Epithelial cell of esophagus (primary cell): ENCODE measurements at places on chromosomes 13 and 19.

DNA sequence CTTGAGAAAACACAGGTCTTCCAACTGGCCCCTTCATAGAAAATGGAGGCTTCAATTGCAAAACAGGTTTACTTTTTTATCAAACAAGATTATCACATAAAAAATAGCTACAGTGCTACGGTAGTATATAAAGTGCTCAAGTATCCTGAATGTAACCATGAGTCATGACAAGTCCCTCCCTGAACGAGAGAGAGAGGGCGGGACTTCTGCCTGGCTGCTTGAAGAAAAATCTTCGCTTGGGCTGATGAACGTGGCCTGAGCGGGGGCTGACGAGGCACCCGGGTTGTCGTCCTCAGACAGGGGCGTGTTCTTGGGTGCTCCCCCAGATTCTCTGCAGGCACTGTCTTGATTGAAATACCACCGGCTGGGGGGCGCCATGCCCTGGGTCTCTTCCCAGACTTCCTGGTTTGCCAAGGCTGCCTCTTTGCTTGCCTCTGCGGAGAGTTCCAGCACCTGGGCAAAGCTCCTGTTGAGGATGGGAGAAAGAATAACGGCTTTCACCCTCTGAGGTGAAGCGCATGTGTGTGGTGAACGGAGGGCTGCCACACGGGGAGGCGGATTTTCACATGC is 23.2 kb upstream of the CPAMD8 start:
- DNase-seq: peak; percentile 75

- DNase-seq: no peak
These were observed 187.7 kb downstream of the ABCC4 start for GRCh38 chr13:95113601-95114000.

DNA sequence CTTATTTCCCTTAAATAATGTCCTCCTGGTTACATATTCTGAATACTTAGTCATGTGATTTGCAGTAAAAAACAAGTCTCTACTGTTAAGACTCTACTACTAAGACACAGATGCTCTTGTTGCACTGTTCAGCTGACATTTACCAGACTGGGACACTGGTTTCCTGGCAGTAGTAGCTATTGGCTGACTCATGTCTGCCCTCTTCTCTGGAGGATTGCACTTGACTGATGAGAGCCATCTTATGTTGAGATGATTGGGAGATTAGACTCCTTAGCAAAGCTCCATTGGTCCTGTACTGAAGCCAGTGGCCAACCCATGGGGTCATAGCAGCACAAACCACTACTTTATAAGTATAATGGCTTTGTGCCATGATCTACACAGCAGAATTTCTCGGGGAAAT is 1672.6 kb upstream of the PCDH20 start:
- no peak for DNase-seq

DNA sequence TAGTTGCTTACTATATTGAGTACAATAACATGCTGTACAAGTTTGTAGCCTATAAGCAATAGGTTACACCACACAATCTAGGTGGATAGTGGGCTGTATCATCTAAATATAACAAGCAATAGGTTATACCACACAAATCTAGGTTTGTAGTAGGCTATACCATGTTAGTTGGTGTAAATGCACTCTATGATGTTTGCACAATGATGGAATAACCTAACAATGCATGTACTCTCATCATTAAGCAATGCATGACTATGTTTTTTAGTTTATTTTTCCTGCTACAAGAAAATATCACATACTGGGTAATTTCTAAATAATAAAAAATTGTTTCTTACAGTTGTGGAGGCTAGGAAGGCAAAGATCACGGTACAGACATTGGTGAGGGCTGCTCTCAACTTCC is 262.5 kb downstream of the SLITRK6 start:
- DNase-seq: peak; percentile 54

DNA sequence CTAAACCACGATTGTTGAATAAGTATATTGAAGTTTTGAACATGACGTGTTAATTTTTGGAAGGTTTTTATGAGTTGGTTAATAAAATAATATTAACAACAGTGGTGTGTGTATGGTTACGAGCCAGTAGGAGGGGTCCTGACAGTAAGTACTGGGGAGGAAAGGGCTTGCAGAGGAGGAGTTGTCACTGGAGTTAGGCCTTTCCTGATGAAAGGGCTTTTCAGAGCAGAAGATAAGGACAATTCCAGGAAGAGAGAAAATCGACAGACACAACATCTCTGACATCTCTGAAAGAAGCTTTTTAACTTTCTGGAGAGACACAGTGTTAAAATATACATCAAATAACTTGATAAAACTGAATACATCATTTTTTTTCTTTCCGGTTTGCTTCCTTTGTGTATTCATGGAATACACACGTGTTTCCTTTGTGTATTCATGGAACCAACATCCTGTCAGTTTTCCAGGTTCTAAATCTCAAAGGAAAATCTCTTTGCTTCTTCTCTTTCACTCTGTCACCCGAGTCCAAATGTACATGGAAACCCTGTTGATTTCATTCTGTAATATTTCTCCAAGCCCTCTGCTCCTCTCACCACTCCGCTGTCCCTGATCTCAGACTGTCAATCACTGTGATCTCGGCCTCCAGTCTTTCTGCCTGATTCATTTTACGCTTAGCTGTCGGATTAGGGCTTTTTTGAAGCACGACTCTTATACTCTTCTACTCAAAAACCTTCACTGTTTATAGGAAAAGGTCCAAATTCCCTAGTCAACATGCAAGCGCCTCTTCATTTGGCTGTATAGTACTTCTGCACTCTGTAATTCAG is 374.4 kb downstream of the DLEU7 start:
- no peak for DNase-seq

- DNase-seq: no peak
These were observed 353.8 kb downstream of the DNAJC15 start for GRCh38 chr13:43377149-43377548.

GRCh38 chr19:35882114-35882832 is 13.9 kb downstream of the APLP1 start:
- peak; percentile 83 for DNase-seq

DNA sequence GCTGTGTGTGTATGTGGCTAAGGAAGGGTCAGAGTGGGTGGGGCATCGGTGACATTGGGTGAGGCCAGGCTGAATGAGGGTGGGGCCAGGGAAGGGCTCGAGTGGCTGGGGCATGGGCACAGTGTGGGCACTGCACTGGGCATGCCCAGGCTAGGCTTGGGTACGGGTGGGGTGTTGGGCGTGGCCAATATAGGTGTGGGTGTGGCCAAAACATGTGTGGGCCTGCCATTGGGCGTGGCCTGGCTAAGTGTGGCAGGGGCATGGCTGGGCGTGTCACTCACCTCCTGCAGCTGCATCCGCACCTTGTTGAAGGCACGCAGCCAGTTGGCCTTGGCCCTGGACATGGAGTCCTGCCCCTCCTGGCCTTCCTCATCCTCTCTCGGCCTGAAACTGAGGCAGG is 33.2 kb downstream of the UNC13A start:
- peak; percentile 28 for DNase-seq

DNA sequence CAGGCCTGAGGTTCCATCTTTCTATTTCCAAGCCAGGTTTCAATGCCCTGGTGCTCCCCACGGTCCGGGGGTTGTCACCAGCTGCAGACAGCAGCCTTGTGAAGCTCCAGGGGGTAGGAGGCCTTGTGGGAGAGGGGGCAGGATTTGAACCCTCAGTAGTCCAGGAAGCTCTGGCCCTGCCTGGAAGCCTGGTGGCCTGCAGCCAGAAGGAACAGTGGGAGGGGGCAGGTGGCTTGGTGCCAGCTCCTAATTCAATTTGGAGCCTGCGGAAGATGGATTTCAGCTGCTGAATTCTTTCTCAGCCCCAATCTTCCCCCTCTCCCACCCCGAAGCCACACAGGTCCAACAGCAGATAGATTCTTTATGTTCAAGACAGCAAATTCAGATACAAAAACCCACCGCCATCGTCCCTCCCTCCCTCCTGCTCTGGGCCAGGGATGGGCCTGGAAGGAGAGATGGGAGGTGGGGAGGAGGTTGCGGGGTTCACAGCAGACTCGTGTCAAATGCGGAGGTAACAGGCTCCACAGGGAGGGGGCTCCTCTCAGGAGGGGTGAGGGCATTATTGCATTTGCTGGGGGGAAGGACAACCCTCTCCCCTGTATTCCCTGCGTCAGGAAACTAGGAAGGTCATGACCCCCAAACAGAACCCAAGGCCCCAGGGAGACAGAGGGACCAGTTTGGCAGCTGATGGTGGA is 2.4 kb upstream of the PTGER1 start:
- DNase-seq: no peak

DNA sequence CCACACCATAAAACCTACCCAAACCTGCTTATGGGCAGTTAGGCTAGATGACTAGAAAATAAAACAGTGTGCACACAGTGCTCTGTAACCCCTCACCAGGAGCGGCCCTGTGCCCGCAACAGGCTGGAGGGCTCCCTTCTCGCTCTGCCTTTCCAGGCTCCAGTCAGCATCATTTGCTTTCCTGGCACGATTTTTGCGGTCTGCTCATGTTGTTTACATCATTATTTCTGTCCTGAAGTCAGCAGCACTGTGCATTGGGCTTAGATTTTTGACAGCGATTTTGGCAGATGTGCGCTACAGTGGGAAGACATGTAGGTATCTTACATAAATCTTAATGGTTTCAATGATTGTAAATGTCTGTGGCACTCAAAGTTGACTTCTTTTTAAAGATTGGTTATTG is 344.0 kb downstream of the MTUS2 start:
- DNase-seq: no peak

- no peak for DNase-seq
These were observed 81.4 kb downstream of the RNASEH2B start for GRCh38 chr13:50990818-50991506.

GRCh38 chr19:42409477-42409876 is 17.7 kb downstream of the LIPE start:
- no peak for DNase-seq

GRCh38 chr13:94160875-94161274 is 318.6 kb downstream of the DCT start:
- DNase-seq: peak; percentile 2

DNA sequence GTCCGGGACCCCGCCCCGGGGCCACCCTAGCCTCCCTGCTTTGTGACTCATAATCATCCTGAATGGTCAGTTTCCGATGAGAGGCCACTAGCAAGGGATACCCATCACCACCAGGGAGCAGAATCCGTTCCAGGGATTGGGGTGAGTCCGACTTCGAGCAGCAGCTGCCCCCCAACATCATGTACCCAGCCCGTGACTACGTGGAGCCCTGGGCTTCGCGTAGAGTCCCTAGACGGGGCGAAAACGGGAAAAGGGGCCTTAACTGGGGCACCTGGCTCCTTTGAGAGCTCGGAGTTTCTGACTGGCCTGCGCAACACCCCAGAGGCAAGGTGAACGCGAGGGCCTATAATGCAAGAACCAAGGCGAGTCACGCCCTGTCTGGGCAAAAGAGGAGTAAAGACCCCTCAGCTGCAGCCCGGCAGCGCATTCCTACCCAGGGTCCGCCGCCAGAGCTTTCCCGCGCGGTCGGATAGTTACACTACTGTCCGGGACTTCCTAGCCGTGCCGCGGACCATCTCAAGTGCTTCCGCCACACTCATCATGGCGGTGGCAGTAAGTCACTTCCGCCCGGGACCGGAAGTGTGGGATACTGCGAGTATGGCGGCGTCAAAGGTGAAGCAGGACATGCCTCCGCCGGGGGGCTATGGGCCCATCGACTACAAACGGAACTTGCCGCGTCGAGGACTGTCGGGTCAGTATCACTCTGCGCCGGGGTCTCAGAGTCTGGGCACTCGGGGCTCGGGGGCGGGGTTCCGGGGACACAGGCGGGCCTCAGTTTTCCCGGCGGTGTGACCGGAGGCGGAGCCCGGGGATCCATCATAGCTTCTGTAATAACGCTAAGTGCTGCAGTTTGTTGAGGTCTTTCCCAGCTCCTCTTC is at the start of gene NDUFA13:
Gene NDUFA13 (plus strand): TSS at position 584 of the 878 bp plus-strand sequence. CDS start 14 bp downstream, at position 598.
- peak; percentile 92 for DNase-seq

GRCh38 chr13:103614761-103615160 is 548.5 kb upstream of the SLC10A2 start:
- no peak for DNase-seq

GRCh38 chr19:6048348-6048747 is 62.0 kb downstream of the RFX2 start:
- no peak for DNase-seq

DNA sequence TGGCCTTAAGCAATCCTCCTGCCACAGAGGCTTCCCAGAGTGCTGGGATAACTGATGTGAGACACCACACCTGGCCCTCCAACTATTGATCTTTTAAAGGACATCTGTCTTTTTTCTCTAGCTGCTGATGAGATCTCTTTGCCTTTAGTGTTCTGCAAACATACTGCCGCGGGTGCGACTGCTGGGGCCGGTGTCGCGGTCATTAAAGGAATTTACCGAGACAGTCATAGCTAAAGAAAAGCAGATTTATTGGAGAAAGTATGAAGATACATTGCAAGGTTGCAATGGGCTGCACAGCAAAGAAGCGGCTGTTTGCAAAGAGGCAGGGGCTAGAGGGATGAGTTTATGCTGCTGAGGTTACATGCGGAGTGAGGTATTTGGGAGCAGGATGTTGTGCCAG is 31.2 kb upstream of the LRRC4B start:
- no peak for DNase-seq

GRCh38 chr13:29969286-29969685 is 118.9 kb upstream of the UBL3 start:
- DNase-seq: peak; percentile 10

DNA sequence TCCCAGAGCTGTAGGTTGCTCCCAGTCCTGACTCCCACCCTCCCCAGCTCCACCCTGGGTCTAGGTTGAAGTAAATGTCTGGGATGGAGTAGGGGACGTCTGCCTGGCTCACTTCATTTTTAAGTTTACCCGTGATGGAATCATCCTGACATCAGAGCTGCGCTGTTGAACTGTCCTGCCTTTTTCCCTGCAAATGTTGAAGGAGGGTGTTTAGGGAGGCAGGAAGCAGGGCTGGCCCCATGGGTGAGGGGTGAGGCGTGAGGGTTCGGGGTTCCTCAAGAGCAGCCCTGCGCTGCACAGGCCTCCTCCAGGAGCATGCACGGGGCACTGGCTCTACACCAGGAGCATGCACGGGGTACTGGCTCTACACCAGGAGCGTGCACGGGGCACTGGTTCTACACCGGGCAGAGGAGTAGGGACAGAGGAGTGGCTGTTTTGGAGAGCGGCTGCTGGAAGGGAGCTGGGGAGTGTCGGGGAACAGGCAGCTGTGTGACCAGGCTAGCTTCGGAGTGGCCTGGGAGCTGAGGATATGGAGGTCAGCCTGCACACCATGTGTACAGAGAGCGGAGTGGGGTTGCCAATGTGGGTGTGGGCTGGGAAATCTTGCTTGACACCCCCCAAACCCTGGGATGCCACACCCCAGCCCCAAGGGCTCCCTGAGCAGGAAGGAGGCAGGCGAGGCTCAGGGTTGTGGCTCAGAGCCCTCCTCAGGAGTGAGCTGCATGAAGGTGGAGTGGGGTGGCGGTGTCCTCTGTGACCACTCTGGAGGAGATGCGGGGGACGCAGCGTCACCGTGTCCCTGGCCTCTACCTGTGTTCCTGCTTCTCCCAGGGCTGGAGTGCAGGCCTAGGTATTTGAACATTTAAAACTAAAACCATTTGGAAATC is 63.3 kb downstream of the GPR12 start:
- no peak for DNase-seq

GRCh38 chr19:17957149-17957849 is 9.6 kb upstream of the KCNN1 start:
- no peak for DNase-seq

DNA sequence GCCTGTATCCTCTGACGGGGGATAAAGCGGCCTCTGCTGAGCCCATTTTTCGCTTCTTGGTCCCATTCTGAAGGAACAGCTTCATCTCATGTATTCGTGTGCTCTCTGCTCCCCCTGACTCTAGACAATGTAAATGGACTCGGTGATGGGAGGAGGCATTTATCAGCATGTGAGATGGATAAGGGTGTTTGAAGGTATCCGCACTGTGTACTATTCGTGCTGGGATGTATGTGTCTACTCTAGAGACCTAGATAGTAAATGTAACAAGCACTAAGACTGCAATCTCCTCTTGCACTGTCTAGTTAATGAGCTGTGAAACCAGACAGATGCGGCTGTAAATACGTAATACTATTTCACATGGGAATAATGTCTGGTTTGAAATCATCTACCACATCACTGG is 134.6 kb upstream of the ARGLU1 start:
- no peak for DNase-seq
